AML-193 (cell line): ENCODE measurements at places on chromosomes 2 and 18.
A peak's percentile ranks its signal among the peaks of the same experiment; 100 is the strongest.

GRCh38 chr18:47779381-47779780 lies 151.1 kb downstream of the SMAD2 start:
- DNase-seq = no peak

- no peak for DNase-seq
Measured at GRCh38 chr2:108428286-108429009, 20.6 kb upstream of the GCC2 start.

DNA sequence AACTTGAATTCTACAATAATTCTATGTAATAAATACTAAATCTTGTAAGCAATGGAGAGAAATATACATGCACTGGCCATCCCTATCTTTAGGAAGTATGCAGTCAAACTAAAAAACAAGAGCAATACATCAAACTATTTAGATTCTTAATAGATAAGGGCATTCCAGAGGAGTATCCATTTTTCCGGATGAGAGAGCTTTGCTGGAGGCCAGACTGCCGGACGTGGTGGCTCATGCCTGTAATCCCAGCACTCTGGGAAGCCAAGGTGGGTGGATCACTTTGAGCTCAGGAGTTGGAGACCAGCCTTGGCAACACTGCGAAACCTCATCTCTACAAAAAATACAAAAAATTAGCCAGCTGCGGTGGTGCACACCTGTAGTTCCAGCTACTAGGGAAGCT lies 60.8 kb downstream of the KIF5C start:
- DNase-seq = no peak

DNA sequence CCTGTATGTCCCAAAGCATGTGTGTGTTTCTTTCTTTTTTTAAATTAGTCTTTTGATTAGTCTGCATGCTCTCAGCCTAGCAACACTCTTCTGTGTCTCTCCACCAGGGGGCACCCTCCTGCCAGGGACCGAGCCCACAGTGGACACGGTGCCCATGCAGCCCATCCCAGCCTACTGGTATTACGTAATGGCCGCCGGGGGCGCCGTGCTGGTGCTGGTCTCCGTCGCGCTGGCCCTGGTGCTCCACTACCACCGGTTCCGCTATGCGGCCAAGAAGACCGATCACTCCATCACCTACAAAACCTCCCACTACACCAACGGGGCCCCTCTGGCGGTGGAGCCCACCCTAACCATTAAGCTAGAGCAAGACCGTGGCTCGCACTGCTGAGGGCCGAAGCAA lies 93.8 kb downstream of the NRP2 start:
- peak; percentile 16 for DNase-seq

DNA sequence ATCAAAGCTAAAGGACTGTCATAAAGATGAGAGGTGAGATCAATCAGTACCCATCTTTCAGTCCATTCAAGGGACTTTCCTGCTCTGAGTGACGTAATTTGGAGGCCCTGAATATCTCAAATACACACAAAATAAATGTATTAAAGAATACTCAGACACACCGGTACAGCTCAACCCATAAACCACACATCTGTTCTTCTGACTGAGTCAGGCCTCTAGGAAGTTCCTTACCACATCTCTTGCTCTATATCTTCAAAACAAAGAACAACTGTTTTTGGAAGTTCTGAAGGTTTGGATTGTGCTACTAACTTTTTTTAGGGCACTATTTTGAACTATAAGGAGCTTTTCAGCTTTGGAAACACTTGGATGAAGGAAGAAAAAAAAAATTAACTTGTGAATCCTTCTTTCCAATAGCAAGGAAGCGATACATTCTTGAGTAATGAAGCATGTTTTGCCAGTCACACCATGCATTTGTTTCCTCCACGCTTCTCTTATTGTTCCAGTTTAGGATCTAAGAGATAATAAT lies 866.5 kb upstream of the VRK2 start:
- no peak for DNase-seq

DNA sequence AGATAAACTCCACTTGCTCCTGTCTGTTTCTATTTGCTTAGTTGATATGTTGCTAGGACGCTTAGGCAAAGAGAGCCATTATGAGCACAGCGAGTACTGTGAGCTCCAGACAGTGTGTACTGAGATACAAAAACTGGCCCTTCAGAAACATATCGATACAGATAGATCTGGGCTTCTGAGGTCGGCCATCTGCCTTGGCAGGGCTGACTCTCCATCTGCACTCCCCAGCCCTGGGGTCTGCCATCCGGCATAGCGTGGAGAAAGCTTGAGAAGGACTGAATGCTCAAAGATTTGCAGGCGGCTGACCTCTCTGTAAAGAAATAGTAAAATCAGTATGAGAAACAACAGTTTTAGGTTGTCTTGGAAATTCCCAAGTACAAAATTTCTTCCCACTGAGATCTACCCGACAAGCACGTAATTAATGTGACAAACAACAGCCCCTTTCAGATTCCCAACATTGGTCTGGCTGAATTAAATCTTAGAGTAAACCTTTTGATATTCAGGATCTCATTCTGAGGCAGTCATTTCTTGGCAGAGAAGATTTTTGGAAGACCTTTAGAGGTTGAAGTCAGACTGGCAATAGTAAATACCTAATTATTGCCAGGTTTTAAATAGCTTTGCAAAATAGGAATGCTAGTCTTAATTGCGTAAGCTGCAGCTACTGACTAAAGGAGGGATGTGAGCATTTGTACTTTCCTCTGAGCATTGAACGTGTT lies 127.4 kb downstream of the CHST9 start:
- no peak for DNase-seq

GRCh38 chr18:54479365-54479764 lies 111.7 kb upstream of the DYNAP start:
- DNase-seq = no peak

DNA sequence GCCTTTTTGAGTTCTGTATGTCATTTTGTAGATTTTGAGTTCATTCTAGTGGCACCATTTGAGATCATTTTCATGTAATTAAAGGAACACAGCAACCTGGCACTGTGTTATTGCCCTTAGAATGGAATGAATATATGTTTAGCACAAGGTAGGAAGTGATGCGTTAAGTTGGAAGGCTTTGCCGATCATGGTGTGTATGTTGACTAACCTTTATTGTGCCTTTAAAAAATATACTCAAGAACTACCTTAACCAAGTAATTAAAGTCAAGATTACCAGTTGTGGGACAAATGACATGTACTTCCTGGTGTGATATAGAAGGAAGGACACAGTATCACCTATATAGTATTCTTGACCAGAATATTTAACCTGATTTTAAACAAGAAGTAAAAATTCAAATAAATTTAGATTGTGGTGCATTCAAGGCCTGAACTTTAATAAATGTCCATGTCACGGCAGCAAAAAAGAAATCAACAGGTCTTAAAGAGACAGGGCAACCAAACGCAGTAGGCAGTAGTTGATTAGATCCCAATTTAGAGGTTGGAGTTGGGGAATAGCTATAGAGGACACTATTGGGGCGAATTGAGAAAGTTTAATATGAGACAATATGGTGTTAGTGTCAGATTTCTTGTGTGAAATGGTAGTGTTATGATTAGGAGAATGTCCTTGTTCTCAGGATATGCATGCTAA lies 68.6 kb downstream of the MSH2 start:
- DNase-seq = no peak

- DNase-seq = no peak
Measured at GRCh38 chr2:211468877-211469663, 912.7 kb downstream of the CPS1 start.

DNA sequence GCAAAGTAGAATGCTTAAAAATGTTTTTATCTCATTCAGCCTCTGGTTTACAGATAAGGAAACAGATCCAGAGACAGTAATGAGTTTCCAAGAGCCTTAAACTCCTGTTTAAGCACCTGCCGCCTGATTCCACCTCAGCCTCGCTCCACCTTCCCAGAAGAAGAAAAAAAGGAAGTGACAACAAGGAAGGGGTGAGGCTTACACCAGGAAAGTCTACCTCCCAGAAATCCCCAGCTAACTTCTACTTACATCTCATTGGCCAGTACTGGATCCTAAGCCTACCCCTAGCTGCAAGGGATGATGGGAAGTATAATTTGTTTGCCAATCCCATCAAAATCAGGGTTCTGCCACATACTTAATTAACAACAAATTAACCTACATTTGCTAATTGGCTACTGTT lies 15.3 kb upstream of the ARID5A start:
- no peak for DNase-seq

GRCh38 chr2:72731116-72731515 lies 94.7 kb downstream of the EXOC6B start:
- DNase-seq = no peak

GRCh38 chr2:166125557-166125956 lies 2.3 kb downstream of the SCN1A start:
- no peak for DNase-seq

DNA sequence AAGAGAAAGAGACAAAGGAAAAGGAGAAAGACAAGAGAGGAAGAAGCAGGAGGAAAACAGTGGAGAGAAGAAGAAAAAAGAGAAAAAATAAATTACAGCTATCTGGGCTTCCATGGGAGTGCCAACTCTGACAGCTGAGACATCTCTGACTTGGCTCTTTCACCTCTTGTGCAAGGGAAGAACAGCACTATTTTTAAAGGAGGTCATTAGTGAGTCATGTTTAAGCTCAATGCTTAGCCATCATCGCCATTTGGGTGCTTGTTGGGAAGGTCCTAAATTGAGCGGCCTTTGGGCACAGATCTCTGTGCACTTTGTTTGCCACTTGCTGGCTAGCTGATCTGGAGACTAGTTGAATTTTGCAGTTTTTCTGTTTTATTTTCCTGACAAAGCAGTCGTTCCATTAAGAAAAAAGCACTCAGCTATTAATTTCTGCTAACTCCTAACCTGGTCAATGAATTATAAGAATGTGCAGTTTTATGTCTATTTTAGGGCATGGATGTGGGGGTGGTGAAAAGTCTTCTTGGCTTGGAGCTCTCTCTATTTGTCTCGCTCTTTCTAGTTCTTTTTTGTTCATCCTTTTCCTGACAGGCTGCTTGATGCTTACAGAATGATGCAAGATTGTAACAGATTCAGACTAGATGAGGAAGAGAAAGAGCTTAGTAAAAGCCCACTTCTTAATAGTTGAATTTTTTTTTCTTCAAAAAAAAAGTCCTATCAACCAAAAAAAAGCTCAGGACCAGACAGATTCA lies 231.5 kb downstream of the SLC8A1 start:
- DNase-seq = no peak

DNA sequence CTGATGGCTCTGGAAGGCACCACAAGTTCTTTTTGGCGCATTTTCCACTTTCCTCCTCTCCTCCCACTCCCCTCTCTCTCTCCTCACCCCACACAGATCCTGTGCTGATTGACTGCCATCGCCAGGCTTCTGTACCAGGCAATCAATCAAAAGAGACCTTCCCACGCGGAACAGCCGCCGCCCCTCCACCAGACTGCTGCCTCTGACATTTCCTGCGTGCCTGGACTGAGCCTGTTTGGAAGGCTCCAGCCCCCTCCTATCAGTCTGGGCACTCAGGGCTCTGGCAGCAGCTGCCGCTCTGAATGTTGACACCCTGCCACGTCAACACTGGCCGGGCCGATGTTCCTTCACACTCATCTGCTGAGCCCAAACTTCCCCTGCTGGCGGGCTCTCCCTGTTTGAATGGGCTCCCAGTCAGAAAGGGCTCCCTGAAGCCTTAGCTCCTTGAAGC lies 467.7 kb downstream of the EPHA4 start:
- DNase-seq = no peak

- no peak for DNase-seq
Measured at GRCh38 chr2:168928113-168928831, 27.2 kb downstream of the G6PC2 start.

DNA sequence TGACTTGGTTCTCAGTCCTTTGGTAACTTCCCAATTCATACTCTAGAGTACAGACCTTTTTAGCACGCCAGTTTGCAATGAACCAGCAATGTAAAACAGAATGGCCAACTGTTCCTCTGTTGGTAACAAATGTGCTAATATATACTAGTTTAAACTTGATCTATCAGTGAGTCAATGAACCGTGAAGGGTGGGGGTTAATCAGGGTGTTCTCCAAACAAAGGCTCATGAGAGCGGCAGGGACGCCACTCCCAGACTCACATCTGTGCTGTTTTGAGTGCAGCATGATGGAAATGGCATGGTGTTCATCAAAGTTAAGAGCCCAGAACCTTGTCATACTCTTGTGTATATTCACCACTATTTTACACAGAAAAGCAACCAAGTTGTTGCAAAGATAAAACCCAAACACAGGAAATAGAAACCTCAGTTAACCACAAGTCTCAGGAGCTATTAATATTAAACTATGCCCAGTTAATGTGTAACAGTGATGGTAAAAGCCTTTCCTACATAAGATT lies 70.3 kb downstream of the CERKL start:
- DNase-seq = no peak

GRCh38 chr2:7724336-7724735 lies 807.1 kb downstream of the RNF144A start:
- no peak for DNase-seq

GRCh38 chr2:190420801-190421200 lies 12.6 kb downstream of the MFSD6 start:
- no peak for DNase-seq

DNA sequence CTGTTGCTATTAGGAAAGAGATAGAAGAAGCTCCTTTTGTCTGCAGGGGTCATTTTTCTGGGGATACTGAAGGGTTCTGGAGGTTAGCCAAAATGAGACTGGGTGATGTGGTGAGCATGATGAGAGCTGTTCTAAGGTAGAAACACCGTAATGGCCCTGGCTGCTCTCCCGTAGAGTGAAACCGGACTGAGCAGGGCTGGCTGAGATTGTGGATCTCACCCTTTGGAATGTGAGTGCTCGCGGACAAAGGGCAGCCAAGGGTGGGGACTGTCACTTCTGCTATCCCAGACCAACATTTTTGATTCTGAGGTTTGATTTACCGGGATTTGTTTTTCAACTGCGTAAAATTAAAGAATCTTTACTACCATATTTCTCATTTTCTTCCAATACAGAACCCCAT lies 36.2 kb downstream of the TNFRSF11A start:
- no peak for DNase-seq

DNA sequence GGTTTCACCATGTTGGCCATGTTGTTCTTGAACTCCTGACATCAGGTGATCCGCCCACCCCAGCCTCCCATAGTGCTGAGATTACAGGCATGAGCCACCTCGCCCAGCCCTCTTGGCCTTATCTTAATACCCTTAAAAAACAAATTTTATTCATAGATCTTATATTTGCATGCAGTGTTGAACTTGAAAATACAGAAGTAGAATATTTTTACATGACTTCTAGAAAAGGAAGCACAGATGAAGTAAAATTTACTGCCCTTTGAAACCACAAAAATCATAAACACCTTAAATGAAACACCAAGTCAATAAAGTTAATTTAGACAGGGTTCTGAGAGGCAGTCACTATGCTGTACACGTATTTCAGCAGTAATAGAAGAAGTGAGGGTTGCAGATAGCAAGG lies 145.7 kb downstream of the CERS6 start:
- DNase-seq = no peak
